Skeletal muscle cell (primary cell): ENCODE measurements at places on chromosomes 5 and 9.
A peak's percentile ranks its signal among the peaks of the same experiment; 100 is the strongest.

DNA sequence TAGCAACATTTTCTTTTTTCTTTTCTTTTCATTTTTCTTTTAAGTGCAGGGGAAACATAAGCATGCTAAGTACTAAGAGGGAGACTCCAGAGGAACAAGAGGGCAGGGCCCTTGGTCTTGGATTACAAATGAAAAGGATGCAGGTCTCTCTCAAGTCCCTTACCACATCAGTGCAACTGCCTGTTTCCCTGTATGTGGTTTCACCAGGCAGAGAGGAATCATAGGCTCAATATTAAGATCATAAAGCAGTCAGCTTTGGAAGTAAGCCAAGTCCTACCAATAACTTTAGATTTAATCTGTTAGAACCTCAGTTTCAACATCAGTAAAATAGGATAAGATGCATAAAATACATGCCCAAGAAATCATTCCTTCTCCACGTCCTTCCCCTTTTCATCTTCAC is 422.7 kb upstream of the PAPPA start:
- DNase-seq, result peak; percentile 46

DNA sequence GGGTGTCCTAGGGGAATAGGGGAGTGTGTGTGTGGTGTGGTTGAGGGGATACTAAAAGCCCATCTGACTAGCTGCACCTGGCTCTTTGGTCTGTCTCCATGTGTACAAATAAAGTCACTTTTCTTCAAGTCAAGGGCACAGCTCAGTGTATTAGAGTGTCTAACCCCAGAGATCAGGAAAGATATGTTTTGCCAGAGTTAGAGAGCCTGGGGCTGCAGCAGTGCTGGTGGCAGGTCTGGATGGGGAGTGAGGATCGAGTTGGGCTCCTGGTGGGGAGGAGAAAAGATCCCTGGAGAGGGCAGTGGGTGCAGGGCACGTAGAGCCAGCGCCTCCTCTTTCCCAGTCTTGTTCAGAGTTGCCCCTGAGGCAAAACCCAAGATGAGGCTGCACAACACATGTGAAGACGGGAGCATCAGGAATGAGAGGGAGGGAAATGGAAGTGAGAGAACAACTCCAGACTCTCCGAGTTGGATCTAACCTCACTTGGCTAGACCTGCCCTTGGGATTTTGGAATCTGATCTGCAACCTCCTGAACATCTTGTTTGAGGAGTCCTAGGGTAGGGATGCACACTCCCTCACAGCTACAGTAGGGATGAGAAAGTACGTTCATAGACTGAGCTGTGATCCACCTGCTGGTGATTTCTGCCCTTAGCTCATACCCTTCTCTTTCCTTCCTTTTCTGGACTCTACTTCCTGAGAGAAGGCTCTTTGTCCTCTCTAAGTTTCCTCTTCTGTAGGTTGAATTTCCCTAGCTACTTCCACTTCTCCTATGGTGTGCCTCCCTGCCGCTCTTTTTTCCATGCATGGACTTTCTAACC is 309.9 kb downstream of the ZSWIM6 start:
- no peak for DNase-seq

GRCh38 chr9:129994882-129995281 is 48.1 kb downstream of the FNBP1 start:
- no peak for DNase-seq

DNA sequence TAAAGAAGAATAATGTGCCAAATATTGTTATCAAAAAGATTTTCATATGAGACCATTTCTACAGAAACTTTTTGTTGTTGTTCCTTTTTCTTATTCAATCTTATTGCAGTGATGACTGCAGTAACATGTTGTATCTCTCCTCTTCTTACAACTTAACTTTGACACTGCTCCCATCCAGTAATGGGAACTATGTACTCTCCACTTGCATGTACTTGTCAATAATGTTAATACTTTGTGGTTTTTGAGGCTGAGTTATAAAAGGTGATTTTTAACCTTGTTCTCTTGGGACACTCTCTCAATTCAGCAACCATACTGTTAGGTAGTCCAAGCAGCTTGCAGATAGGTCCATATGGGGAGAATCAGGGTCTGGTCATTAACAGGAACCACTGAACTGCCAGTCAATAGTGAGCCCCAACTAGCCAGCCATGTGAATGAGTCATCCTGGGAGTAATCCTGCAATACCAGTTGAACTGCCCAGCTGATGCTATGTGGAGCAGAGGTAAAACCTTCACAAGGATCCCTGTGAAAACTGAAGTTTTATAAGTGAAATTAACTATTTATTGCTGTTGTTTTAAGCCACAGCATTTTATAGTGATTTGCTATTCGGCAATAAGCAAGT is 199.6 kb upstream of the DAB2 start:
- no peak for DNase-seq

DNA sequence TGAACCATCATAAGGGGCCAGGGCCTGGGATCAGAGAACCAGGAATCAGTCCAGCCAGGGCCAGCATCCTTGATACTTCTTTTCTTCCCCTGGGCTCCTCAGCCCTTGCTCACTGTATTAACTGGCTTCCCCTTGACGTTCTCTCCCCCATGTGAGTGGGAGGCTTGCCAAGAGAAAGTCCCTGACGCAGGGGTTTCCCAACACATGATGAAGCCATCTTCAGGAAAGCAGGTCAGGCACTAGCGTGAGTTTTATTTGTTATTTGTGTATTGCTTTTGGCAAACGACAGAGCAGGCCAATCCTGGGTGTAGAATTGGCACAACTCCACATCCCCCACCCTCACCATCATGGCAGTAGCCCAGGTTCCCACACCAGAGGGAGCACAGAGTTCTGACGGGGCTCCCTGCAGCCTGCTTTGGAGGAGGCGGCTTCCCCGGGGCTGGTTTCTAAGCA is 165.5 kb upstream of the NFIL3 start:
- DNase-seq, result peak; percentile 84

GRCh38 chr9:122941582-122942234 is 888 bp downstream of the RABGAP1 start:
- no peak for DNase-seq

DNA sequence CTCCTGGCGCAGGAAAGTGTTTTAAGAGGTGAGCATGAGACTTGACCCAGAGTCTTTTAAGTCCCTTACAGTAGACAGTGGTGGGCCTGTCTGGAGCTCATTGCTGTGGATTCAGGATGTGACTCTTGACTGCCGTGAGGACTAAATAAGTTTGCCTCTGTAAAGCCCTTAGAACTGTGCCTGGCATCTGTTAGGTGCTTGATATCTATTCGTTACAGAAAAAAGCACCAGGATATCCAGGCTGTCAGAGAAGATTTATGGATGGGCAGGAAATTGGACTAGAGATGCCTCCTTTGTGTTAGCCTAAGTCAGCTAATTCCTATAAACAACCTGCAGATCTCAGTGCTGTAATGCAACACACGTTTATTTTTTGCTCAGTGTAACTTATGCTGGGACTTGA is 12.6 kb downstream of the ERGIC1 start:
- no peak for DNase-seq

GRCh38 chr5:31481531-31482165 is 50.2 kb downstream of the DROSHA start:
- DNase-seq, result no peak

- no peak for DNase-seq
Measured at GRCh38 chr5:91177639-91178038, 205.5 kb downstream of the ARRDC3 start.

DNA sequence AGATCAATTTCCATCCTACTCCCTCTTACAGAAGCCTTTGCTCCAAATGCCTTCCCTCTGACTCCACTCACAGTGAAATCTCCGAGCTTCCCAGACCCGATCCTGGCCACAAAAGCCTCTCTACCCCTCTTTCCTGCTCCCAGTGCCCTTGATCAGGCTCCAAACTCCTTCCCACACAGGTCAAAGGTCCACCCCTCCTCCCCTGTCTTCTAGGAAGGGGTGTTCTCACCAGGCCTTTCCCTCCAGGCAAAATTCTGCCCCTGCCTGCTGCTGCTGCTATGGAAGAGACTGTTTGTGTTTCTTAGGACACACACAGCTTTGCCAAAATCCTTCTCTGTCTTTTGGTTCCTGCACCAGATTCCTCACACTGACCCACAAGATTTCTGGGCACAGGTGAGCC is 85.8 kb upstream of the ALDH1A1 start:
- peak; percentile 82 for DNase-seq

GRCh38 chr5:37926732-37927131 is 86.9 kb upstream of the GDNF start:
- no peak for DNase-seq
